ENCODE measurements at places on chromosomes 7 and 10.
A peak's percentile ranks its signal among the peaks of the same experiment; 100 is the strongest.

GRCh38 chr7:46725838-46726237 lies 804.8 kb upstream of the IGFBP3 start:
- DNase-seq = no peak

DNA sequence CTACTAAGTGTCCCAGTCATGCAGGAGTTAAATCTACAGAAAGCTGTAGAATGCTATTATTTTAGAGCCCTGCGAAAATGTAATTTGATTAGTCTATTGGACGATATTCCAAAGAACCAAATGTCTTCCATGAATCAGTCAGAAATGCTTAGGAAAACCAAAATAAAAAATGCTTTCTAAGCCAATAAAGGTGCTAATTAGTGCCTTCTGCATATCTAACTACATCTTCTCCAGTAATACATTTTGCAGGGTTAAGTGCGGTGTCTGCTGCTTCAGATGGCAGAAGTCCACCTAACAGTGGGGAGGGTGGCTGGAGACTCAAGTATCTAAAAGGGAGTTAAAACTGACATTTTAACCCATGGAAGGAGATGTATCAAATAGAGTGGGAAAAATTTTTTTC lies 50.1 kb downstream of the ITPRID1 start:
- DNase-seq = no peak

DNA sequence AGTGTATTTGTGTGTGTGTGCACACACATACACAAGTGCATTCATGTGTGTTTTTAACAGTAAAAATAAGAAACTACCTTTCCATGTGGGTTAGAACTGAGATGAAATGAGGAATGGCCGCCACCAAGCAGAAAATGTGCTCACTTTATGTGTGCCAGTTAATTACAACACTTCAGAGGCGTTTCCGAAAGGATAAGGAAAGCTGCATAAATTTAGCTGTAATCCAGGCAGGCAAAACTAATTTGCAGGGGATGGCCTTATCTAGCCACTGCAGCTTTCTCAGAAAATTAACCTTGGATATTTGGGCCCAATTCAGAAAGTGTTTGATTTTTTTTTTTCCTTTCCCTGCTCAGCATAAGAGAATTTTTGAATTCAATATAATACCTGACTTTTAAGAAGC lies 328.8 kb upstream of the PHF14 start:
- DNase-seq = no peak

GRCh38 chr10:128165536-128165935 lies 39.3 kb upstream of the MKI67 start:
- no peak for DNase-seq

DNA sequence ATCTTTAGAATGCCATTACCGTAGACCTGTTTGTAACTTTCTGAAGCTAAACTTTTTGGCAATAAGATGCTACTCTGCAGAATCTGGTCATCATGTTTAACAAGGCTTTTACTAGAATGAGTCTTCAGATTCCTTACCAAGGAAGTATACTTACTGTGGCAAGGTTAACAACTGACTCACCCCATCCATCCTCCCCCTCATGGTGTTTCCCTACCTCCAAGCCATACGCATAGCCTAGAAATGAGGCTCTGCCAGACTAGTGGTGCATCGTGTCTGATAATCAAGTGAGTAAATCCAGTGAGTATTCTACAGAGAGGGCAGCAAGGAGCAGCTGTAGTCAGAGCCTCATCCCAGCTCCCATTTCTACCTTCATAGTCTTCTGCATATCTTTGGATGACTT lies 223.6 kb downstream of the IPMK start:
- no peak for DNase-seq

DNA sequence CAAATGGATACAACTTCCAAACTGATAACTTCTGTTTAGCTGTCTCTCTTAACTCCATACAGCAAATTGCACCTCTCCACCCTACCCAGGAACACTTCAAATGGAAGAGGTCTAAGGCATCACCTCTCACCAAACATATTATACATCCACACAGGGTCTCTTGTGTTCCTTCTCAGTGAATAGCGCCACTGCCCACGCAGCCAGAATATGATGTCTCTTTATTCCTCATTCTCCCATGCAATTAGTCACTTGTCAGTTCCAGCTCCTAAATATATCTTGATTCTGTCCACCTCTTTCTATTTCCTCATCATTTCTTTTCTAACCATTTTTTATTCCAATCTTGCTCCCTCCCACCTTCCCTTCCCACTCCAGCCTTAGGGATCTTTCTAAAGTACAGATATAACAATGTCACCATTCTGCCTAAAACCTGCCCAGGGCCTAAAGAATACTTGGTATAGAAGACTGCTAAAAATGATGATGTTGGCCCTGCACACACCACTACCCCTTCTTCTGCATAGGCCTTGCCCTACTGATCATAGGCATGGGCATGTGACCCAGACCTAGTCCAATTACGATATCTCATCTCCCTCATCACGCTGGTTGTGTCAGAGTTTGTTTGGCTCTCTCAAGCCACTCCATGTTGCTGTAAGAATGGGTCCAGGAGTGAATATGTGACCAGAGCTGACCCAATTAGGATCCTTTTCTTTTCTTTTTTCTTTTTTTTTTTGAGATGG lies 5.7 kb upstream of the TSPAN14 start:
- no peak for DNase-seq

GRCh38 chr10:114691442-114691941 lies 33.4 kb upstream of the ABLIM1 start:
- no peak for DNase-seq

GRCh38 chr7:128427289-128427891 lies 17.6 kb upstream of the IMPDH1 start:
- peak; percentile 50 for DNase-seq

DNA sequence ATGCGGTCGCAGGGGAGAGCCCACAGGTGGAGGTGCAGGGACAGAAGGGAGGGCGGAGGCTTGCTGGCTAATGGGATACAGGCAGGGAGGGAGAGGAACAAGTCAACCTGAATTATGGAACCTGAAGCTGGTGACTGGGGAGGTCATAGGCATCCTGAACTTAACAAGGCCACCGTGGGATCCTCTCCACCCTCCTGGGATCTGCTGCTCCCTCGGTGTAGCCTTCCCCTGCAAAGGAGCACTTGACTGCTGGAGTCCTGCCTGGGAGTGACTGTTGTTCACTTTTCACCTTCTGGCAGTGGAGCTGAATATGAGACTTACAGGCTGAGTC lies 223.1 kb downstream of the GFRA1 start:
- no peak for DNase-seq

DNA sequence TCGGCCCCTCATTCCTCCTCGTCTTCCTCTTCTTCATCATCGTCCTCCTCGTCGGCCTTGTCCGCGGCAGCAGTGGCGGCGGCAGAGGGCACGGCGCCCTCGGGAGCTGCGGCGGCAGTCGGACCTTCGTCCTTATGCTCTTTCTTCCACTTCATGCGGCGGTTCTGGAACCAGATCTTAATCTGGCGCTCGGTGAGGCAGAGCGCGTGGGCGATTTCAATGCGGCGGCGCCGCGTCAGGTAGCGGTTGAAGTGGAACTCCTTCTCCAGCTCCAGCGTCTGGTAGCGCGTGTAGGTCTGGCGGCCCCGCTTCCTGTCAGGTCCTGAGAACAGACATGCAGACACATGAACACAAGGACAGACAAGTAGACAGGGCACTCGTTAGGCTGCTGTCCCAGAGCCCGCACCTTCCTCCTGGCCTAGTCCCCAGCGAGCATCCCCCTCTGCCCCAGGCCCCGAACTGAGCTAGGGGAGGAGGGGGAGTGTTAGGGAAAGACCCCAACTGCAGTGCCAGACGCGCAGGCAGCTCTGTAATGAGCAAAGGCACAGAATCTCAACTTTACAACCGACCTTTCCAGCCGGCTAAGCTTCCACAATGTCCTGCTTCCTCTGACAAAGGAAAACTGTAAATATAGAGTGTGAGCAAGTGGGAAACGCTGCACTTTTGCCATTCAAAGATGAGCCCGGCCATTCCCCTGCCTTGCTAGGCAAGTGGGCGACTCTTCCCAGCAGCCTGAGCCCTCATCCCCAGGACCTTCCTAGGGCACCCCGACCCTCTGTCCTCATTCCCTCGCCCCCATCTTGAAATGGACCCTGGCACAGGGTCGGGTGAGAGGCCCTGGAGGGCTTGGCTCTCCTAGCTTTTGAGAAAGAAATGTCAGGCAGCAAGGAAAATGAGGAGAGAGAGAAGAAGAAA lies 1.3 kb downstream of the HOXA7 start:
- DNase-seq = no peak

DNA sequence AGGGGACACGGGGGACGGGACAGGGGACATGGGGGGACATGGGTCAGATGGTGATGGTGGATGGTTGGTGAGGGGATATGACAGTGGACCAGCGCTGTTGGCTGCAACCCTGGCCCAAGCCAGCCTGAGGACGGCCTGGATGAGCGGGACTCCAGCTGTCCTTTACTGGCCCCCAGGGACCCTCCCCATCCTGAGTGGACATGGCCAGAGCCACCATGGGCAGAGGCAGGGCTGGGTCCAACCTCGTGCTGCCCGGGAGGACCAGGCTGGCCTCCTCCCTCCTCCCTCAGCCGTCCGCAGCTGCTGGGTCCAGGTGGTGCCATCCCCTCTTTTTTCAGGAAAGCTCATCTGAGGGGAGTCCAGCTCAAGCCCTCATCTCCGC lies 30.4 kb downstream of the GET4 start:
- no peak for DNase-seq

DNA sequence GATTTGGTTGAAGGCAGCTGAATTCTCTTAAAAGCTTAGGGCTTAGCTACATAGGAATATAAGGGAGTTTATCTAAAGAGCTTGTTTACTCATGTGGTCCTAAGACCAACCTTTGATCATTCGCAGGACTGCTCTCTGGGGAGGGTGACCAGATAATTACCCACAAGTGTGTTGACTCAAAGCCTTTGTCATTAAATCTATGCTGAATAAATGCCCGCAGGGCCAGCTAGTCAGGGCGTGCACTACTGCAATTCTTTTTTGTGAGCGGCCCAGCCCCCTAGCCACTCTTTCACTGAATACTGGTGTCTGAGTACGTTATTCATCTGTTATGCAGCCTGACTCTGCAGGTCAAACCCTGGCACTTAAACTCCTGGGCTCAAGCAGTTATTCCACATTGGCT lies 69.6 kb downstream of the AKAP9 start:
- no peak for DNase-seq

GRCh38 chr7:4151926-4152549 lies 530.1 kb upstream of the FOXK1 start:
- DNase-seq = no peak

DNA sequence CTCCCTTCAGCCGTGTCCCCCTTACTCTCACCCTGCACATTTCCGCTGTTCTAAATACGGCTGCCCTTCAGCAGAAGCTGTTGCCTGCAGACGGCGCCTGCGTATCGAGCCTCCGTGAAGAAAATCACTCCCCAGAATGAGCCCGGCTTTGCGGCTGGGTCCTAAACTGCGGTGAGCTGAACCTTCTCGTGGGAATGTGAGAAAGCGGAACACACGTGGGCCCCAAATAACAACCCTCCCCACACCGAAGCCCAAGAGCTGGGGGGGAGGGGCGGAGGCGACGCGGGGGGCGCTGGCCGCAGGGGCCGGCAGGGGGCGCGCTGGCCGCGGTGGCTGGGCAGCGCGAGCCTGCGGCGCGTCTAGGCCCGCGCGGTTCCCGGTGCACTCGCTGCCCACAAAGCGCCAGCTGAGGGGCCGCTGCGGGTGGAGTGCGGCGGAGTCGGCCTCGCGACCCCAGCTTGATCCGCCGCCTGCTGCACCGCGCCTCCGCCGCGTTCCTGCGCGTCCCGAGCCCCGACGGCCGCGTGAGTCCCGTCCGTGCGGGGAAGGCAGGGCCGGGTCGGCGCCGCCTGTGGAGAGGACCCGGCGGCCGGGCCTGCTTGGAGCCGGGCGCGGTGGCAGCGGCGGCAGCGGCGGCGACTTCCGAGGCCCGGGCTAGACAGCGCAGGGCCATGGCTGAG lies at the start of gene ZNF398:
ZNF398 (plus strand) TSS at position 382 of the 680 bp plus-strand sequence; CDS start at position 672, 290 bp downstream.
- DNase-seq = peak; percentile 57

DNA sequence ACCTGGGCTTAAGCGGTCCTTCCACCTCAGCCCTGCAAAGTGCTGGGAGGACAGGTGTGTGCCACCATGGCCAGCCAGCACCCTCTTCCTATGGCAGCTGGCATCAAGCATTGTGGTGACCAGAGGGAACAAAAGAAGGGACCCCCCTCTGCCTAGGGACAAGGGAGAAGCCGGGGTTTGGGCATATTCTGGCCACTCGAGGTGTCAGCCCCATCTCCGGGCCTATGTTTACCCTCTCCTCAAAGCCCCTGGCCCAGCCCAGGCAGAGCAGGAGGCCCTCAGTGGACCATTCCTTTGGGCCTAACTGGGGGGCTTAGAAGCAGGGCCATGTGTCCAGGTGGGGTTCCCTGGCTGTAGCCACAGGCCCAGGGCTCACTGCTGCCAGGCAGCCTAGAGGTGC lies 23.9 kb downstream of the VSIR start:
- no peak for DNase-seq

- no peak for DNase-seq
Observed at GRCh38 chr10:244227-244626, 109.0 kb downstream of the ZMYND11 start.

DNA sequence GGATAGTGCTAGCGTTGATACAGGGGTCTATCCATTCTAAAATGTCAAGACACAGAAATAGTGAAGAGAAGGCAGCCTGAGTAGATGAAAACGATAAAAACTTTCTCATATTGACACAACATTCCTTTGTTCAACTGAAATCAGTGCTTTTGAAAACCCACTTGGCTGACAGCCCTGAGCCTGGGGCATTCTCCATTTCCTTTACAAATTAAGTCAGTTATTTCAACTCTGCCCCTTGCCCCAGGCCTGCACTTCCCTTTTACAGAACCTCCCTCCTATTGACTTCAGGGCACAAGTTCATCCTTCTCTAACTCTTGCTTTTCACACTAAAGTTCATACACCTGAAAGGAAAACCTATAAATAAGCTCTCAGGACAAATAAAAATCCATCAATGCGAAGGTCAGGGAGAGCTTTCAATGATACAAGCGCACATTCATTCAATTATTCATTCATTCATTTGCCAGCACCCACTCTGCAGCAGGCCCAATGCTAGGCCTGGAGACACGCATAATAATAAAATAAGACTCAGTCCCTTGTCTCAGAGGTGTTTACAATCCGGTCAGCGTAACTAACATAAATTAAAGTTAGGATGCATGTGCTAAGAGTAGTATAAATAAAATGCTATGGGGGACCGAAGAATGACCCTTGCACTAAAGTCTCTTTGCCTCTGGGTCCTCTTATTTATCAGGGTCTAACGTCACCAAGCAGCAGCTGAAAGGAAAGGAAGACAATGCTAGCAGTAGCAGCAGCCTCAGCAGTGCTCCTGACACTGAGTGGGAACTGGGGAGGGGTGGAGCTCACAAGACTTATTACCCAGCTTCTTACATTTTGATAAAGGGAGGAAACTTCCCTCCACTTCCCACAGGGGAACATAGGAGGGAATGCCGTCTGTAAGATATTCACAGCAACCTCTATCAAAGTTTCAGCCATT lies 134.8 kb downstream of the PDE1C start:
- DNase-seq = no peak
